Heart right ventricle (tissue), 16 donors: ENCODE measurements at places on chromosomes 11 and 22. TPM values are rescaled to one million over a fixed set of nuclear protein-coding genes. Genes with fewer than 3 reads are reported as not detected.

DNA sequence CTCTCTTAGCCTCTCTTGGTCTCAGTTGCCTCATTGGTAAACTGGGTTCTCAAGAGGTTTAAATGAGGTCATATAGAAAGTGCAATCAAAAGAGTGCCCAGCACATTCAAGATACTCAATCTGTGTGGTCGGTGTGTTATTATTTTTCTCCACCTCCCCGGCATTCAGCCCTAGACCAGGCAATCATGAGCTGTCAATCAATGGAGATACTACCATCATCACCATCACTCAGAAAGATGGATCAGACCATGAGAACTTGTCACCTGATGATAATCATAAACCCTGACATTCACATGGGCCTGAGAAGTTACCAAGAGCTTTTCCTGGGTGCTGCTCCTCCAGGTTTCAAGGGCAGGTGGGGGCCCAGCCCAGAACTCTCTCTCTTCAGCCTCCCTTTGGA is 166.1 kb downstream of the MN1 start:
- DNase-seq, result no peak

AQP11 gene
- 0.91 TPM for total RNA-seq

GRCh38 chr11:76668362-76669155 is 2.0 kb downstream of the LRRC32 start:
- no peak for DNase-seq

- DNase-seq, result no peak
Measured at GRCh38 chr11:113240389-113240788, 74.0 kb upstream of the TTC12 start.

DNA sequence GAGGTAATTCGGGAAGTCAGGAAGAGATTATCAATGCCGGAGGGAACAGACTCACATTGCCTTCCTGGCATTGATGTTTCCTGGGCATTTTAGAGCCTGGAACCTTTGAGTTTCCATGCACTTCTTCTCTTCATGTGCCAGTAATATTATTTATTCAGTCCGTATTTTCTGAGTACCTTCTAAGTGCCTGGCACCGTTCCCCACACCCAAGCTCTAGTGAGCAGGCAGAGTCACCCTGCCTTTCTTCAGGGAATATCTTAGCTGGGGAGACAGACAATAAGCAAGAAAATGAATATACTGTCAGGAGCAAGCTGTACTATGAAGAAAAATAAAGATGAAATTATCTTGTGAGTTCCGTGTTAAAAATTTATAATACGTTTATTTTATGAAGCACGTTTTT is 136.2 kb upstream of the SEZ6L start:
- DNase-seq, result no peak

CRY2 gene
- total RNA-seq, result 76.1 TPM

- DNase-seq, result no peak
Measured at GRCh38 chr11:115220423-115220822, 283.8 kb downstream of the CADM1 start.

APOL4 gene
- not detected for total RNA-seq

- no peak for DNase-seq
Measured at GRCh38 chr11:88455974-88456373, 118.4 kb upstream of the CTSC start.
